ENCODE measurements at places on chromosomes 3 and 15.

- no peak for DNase-seq
Observed at GRCh38 chr15:61036136-61036535, 193.0 kb downstream of the RORA start.

DNA sequence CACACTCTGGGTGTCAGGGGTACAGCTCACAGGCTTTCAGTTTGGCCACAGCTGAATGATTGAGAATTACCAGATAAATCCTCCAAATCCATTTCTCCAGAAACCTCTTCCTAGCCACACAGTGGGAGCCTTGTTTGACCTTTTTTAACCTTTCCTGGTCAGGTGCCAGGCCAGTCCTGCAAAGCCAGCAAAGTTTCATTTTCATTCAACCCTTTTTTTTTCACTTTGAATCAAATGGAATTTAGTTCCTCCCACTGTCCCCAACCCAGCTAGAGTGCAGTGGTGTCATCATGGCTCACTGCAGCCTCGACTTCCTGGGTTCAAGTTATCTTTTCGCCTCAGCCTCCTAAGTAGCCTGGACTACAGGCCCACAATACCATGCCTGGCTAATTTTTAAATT lies 67.8 kb downstream of the NSUN3 start:
- no peak for DNase-seq

GRCh38 chr3:97576221-97576620 lies 188.3 kb upstream of the ARL6 start:
- DNase-seq: no peak

DNA sequence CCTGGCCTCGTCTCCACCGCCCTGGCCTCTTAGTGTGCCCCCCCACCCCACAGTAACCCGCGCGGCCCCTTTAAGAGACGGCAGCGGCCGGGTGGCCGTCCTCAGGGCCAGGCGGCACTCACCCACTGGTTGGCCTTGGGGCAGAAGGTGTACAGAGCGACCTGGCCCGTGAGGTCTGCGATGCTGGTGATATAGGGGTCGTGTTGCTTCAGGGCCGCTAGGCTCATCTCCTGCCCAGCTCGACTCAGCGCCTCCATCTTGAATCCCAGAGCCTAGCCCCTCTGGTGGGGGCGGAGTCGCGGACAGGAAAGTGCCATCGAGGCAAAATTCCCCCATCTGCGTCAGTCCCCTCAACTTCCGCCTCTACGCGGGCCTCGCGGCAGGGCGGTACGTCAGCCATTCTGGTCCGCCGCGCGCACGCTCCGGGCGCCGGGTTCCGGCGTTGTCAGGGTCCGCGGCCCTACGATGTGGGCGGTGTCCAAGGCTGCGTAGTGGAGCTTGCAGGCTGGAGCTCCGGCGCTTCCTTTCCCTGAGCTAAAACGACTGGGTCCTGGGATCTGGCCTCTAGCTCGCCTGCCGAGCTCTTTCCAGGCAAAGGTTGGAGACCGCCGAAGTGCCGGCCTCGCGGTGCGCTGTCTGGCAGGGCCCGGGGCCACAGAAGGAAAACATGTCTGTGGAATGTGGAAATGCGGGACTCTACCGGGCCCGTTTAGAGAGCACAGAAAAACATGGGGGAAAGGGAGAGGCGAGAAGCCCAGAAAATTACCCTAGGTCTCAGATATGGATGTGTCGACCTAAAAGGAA lies at the start of gene DCP1A:
Gene DCP1A (minus strand): TSS at position 283 of the 804 bp plus-strand sequence. CDS start 26 bp downstream, at position 257.
- DNase-seq: peak; percentile 80

GRCh38 chr3:52350416-52350815 lies 34.3 kb downstream of the DNAH1 start:
- no peak for DNase-seq

DNA sequence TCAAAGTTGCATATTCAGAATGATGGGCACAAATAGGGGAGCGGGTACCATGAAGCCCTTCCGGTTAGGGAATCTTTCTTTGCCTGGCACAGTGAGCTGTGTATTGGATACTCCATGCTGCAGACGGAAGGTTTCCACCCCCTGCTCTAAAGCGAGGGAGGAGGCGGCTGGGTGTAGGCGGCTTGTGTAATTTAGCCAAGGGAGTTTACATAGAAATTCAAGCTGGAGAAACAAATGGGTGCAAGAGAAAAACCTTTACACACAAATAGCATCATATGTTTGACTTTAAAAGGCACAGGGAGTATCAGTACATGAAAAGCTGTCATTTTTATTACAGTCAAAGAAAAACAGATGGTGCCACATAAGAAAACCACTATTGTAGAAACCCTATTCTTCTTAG lies 59.3 kb upstream of the ADCY5 start:
- no peak for DNase-seq

- no peak for DNase-seq
Observed at GRCh38 chr15:101022876-101023275, 103.7 kb downstream of the LRRK1 start.

Measured in cerebellar nuclear complex (tissue), 1 donor.